ENCODE measurements at places on chromosomes 5 and 9.

DNA sequence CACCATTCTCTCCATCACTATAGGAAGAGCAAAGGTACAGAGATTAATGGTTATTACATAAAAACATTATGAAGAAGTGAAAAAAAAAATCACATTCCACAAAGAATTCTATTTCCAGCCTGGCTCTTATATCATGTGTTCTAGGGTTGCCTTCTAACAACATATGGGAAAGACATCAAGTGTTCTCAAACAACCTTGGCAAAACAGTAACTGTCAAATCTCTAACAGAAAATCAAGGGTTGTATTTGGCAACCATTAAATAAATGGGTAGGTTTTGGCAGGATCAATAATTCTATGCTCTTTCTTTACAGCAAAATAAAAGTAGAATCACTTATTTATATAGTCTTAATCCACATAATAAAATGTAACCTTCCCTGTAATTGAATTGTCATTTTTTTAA is 728.9 kb downstream of the MAT2B start:
- no peak for DNase-seq

DNA sequence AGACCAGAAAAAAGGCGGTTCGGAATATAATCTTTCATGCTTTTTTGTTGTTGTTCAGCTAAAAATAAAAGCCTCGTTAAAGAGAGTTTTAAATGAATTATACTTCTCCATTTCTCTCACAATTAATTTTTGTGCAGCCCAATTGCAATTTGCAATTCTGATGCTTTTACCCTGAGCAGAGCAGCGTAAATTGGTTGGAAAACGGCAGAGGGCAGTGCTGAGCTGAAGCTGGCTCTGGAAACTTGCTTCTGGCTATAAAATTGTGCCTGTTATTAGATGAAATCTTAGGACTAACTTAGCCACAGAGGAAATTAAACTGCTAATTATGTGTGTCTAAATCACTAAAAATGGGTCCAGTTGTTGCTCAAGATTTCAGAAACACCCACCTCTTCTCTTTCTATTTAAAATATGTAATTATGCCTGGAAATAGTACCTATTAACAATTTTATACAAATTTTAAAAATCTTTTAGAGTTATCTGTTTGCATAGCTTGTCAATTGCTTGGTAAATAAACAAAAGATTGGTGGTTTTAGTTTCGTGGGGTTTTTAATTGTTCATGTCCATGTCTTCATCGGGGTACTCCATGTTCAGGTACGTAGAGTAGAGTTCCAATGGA is 441.8 kb upstream of the TLE4 start:
- DNase-seq, result no peak

GRCh38 chr5:64952951-64953673 is 184.4 kb downstream of the CWC27 start:
- DNase-seq, result no peak

DNA sequence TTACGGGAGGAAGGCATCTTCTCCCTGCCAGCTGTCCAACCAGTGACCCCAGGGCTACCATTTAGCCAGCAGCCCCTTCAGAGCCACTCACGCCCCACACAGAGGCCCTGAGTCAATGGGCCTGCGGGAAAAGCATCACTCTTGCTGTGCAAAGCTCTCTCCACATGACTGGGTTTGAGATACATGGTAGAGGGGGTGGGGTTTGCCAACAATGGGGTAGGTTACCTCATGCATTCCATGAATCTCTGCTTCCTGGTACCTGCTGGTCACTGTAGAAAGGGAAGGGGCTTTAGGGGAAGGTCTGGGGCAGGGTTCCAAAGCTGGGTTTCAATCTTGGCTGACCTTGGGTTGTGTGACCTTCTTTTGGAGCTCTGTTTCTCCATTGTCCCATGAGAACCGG is 22.9 kb upstream of the TTLL11 start:
- no peak for DNase-seq

GRCh38 chr5:159547466-159548195 is 217.3 kb upstream of the IL12B start:
- DNase-seq, result no peak

DNA sequence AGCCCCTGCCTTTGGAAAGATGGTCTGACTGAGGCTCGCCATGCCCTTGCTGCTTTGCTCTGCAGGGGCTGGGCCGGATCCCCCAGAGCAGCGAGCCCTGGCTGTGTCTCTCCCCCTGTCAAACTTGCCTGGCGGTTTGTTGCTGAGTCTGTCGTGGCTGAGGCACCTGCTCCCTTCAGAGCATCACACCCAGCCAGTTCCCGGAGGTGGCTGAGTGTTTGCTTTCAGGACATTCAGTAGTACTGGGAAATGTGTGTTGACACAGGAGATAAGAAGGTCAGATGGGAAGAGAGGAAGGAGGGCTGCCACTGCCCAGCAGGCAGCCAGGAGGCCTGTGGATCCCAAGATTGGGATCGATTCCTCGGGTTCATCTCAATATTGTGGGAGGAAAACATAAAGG is 62.9 kb downstream of the GADD45G start:
- no peak for DNase-seq

All from stimulated activated CD8-positive, alpha-beta memory T cell treated with anti-CD3 and anti-CD28 coated beads, Interleukin-15, amount 100 ng/mL, for 4 hours (primary cell).